Fibroblast of gingiva (primary cell): ENCODE measurements at places on chromosomes 7 and 10.
A peak's percentile ranks its signal among the peaks of the same experiment; 100 is the strongest.

- DNase-seq, result no peak
These were observed 23.9 kb downstream of the PYROXD2 start for GRCh38 chr10:98391065-98391464.

DNA sequence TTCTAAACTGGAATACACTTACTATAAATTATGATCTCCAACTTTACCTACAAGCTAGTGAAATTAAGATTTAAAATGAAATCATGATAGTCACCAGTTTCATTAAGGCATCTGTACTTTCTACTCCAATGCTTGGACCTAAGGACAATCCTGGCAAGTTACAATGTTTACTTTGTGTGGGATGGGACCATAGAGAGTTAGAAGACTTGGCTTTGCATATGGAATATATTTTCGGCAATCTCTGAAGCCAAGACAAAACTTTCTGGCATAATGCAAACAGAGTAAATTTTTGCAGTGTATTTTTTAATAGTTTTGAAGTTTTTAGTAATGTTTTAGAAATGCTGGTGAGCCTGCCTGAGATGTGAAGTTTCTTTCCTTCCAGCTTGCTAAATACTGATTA is 248.9 kb downstream of the ABCA13 start:
- no peak for DNase-seq

GRCh38 chr10:132422903-132423825 is 26.2 kb downstream of the PWWP2B start:
- no peak for DNase-seq

GRCh38 chr7:158431941-158432347 is 155.7 kb downstream of the PTPRN2 start:
- no peak for DNase-seq

- DNase-seq, result no peak
These were observed 36.6 kb downstream of the BNIP3 start for GRCh38 chr10:131944976-131945695.

DNA sequence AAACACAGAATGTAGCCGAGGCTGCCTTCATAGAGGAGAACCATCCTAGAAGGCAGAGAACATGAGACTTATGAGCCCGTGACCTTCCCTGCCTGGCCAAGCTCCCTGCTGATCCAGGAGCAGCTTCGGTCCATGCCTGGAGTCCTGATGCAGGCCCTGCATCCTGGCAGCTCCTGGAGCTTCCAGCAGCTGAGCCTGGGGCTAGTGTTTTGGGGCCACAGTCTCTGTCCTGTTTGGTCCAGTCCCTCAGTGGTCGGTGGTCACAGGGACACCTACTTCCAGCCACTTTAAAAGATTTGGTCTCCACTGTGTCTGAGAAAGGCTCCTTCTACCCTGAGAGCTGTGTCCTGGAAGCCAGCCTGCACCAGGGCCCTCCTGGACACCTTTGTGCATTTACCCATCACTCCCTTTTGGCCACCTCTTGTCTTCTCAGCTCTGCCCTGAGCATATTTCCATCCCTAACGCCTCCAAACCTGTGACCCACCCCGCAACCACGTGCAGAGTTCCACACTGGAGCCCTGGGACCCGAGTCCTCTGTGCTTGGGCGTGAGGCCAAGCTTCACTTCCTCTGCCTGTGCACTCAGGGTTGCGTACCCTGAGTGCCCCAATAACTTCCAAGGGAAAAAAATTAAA is 315.2 kb upstream of the ZNF32 start:
- DNase-seq, result no peak

DNA sequence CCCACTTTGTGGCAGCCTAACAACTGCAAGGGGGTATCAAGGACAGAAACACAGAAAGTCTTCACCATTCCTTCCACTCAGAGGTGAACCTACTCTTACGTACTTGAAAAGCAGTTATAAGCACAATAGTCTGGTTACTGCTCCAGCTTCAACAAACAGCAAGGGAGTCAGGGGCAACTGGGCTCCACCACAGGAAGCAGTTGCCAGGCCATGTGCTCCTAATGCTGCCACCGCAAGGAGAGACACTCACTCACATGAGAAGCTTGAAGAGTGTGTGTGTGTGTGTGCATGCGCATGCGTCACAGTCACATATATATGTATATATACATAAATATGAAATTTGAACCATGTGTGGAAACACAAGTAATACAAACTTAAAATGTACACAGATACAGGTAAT is 65.5 kb downstream of the GRB10 start:
- DNase-seq, result no peak

DNA sequence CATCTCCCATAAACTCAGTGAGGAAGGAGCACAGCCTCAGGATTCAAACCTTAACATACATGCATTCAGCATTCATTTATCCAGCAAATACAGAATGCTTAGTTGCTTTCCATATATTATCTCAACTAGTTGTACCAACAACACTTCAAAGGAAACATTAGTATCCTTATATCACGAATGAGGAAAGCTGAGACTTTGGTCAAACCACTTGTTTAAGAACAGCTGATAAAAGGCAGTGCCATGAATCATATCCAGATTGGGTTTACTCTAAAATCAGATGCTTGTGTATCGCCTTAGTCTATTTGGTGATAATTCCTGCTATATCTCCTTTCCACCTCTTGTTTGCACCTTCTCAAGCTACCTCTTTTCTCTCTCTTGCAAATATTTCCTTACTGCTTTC is 1.9 kb upstream of the CPED1 start:
- DNase-seq, result no peak

DNA sequence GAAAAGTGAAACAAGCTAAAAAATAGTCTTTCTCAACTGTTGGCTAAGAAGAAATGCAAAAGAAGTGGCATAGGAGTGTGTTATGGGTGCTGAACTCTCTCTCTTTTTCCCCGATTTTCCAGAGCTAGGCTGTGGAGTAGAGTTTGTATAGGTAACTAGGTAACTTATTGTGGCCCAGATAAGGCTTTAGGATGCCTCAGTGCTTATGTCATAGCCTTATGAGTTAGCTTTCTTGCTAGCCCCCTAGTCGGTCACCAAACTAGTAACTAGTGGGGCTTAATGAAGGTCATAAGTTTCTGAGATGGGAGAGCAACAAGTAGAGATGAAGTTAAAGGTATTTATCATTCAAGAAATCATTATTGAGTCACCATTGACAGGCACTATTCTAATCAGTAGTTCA is 32.4 kb downstream of the BPGM start:
- no peak for DNase-seq

- DNase-seq, result no peak
These were observed 125.1 kb upstream of the LYZL1 start for GRCh38 chr10:29163746-29164145.

DNA sequence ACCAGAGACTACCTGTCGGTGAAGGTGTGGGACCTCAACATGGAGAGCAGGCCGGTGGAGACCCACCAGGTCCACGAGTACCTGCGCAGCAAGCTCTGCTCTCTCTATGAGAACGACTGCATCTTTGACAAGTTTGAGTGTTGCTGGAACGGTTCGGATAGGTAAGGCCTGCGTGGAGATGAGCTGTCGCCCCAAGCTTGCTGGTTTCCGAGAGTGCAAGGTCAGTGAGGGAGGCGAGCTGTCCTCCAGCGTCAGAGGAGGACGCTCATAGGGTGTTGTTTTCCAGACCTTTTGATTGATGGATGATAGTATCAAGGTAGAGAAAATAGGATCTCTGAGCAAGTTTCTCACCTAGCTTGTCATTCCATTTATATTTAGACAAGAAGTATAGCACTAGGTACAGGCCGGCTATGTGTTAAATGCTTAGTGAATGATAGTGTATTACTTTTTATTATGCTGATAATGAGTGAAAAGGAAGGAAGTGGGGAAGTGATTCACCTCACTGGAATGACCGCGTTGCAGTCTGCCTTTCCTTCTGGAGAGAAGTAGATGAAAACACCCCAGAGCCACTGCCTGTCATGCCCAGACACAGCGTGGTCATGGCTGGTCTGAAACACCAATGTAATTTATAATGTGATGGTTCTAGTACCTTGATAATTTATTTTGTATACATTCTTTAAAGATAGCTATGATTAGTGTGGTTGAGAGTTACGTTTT is 33.9 kb downstream of the BNIP3 start:
- DNase-seq, result peak; percentile 36

- DNase-seq, result no peak
These were observed 599.0 kb downstream of the TYW1 start for GRCh38 chr7:67595431-67596180.

DNA sequence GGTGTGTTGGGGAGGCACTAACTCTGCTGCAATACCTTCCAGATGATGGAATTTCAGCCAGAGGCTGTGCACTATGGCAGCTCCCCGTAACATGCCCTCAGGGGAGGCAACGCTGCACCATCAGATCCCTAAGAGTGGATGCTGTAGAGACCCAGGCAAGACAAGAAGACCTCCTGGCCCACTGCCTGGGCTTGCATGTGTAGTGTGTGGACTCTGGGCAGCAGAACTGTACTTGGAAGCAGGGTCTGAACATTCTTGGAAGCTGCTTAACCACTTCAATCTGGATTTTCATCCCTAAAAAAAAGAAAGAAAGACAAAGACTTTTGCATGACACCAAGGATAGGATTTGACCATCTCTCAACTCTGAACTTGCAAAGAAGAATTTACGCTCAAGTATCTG is 297.5 kb upstream of the NRP1 start:
- DNase-seq, result no peak

DNA sequence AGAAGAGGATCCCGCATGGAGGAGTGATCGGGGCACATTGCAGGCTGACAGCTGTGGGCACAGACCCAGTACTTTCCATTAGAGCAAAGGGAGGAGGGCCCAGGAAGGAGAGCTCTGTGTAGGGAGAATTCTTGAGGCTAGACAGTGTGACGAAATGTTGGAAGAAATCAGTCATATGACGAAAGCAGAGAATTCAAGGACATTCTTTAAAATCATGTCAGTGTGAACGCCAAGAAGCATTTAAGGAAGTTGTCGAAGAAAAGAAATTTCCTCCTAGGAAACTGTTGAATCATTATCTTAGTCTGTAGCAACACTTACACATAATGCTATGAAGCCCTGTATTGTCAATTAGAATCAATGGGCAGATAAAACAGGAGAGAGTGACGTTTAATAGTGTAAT is 191.3 kb upstream of the ADARB2 start:
- DNase-seq, result no peak

DNA sequence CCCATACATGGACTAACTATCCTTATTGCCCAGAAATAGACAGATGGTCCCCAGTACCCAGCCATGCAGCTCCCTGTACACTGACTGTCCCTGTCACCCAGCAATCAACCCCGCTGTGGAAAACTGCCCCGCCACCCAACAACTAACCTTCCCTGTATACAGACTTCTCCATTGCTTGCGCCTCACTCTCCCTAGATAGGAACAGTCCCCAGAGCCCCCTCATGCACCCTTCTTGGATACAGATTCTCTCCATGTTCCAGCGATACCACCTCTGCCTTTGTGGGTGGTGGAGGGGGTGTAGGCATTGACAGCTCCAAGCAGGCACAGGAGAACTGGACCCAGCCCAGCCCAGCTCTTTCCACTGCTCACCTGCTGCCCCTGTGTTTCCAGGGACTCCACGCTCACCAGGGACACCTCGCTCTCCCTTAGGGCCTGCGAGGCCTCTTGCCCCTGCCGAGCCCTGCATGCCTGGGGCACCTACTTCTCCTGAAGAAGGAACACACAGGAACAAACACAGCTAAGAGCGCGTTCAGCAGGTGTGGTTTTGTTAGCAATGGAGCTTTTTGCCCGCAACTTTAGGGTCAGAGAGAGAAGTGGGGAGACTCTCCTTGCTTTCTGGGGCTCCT is 7.2 kb downstream of the SFTPD start:
- no peak for DNase-seq

- DNase-seq, result no peak
These were observed 85.4 kb downstream of the FOXL3 start for GRCh38 chr7:375321-375831.

- no peak for DNase-seq
These were observed 132.6 kb downstream of the EVX1 start for GRCh38 chr7:27374958-27375841.

GRCh38 chr10:35739998-35740397 is 97.9 kb upstream of the FZD8 start:
- no peak for DNase-seq

GRCh38 chr10:124092250-124092859 is 1.0 kb downstream of the CHST15 start:
- DNase-seq, result peak; percentile 54

DNA sequence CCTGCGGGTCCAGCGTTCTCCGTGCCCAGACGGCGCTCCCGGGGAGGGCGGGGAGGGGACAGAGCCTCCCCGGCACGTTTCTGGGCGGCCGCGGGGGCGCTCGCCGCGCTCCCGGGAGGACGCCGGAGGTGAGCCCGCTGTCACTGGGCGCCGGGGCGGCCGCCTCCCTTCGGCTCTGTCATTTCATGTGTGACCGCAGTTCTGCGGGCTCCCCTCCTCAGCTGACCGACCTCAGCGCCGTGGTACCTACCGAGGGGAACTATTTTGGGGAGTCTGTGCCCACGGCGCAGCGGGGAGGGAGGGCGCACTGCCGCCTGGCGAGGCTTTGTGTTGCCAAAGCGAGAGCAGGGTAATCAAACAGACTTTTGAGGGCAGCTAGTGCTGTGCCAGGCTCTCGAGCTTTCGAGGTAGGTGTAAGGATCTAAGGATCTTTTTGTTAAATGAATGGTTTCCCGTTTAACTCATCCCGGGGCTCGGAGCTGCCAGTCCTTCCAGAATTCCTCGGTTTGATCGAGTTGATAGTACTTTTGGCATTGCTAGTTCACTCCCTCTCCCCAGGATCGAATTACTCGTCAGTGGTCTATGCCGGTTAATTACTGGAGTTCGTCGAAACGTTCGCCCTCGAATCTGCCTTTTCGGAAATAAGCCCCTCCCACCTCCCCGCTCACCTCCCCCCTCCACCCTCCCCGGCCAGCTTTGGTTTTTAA is 1.9 kb downstream of the ARID5B start:
- peak; percentile 62 for DNase-seq

GRCh38 chr7:30175636-30176147 is 40.9 kb downstream of the MTURN start:
- DNase-seq, result no peak

DNA sequence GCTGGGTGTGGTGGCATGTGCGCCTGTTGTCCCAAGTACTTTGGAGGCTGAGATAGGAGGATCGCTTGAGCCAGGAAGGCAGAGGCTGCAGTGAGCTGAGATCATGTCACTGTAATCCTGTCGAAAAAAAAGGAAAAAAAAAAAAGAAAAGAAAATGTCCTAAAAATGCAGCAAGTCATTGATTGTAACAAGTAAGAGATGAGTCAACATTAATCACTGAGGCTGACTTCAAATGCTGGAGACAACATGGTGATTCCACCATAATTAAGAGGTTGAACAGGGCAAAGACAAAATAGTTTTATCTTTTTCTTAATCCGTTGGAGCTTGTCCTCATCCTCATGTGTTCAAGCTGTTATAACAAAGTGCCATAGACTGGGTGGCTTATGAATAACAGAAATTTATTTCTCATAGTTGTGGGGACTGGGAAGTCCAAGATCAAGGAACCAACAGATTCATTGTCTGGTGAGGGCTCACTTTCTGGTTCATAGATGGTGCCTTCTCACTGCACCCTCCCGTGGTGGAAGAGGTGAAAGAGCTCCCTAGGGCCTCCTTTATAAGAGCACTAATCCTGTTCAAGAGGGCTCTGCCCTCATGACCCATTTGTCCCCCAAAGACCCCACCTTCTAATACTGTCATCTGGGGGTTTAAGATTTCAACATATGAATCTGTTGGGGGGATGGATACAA is 60.3 kb downstream of the TBXAS1 start:
- no peak for DNase-seq

- no peak for DNase-seq
These were observed 54.8 kb downstream of the MPP7 start for GRCh38 chr10:28248092-28248491.
